ENCODE measurements at places on chromosomes 2 and 18.

GRCh38 chr2:177598326-177599138 is 206.0 kb downstream of the AGPS start:
- peak; percentile 32 for DNase-seq

GRCh38 chr2:241298673-241299072 is 16.8 kb downstream of the HDLBP start:
- no peak for DNase-seq

- DNase-seq, result no peak
Measured at GRCh38 chr2:66699416-66699792, 264.5 kb downstream of the MEIS1 start.

GRCh38 chr2:98468621-98469236 is 24.1 kb downstream of the INPP4A start:
- no peak for DNase-seq

DNA sequence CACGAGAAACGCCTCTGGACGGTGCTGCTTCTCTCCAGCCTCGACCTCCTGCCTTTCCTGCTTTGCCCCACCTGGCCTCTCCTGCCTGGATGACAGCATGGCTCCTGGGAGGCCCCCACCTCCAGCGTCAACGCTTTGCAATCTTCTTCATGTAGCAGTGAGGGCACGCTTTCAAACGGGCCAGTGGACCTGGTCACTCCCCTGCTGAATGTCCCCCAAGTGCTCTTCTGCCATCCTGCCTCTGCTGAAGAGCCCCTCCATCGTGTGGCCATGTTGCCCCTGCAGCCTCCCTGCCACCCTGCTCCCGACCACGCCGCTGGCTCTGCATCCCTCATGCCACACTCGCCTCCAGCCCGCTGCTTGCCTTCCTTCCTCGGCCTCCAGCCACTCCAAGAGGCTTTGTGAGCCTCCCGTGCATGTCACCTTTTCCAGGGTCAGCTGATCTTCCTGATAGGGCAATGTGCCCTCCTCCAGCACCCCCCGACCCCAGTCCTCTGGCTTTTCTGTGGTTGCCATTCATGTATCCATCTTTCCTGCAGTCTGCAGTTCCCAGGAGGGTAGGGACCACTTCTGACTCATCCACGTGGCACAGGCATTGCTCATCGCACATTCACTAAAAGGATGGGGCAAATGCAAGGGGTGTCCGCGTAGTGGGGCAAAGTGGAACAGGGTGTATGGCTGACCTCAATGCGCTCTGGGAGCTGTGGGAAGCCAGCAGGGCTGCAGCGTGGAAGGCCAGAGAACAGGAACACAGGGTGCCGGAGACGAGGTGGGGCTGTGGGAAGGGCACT is 268.8 kb downstream of the TWIST2 start:
- DNase-seq, result no peak

GRCh38 chr2:134717286-134718022 is 1.3 kb downstream of the TMEM163 start:
- DNase-seq, result no peak

GRCh38 chr2:223855426-223855825 is 18.0 kb upstream of the AP1S3 start:
- no peak for DNase-seq

DNA sequence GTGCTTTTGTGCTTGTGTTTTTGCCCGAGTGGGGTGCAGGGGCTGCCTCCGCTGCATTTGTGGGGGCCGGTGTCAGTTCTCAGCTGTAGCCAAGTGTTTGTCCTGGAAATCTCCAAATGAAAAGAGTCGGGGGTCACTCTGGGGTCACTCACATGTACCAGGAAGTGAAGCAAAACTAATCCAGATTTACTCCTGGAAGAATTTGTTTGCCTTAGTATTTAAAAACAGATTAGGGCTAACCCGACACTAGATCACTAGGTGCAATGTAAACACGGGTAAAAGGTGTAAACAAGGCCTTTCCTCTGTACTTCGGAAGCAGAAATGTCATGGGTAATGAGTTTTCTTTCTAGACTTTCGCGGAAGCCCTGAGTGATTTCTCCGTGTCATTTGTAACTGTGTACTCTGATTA is 50.3 kb downstream of the GBX2 start:
- no peak for DNase-seq

DNA sequence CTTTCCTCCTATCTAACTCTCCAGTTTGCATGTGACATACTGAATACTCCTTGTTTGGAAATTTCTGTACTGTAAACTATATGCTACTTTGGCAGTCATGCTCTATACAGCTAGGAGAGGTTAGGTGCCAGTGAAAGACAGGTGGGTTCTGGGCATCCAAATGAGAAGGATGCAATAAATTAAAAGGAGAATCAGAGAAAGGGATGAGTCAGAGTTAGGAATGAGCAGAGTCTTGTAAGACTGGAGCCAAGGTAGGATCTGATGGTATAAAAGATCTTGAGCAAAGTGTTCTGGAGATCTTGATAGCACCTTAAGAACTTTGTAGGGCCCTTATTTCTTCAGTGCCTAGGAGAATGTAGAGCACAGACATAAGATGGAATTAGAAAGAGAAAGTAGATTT is 58.7 kb upstream of the STAM2 start:
- no peak for DNase-seq

DNA sequence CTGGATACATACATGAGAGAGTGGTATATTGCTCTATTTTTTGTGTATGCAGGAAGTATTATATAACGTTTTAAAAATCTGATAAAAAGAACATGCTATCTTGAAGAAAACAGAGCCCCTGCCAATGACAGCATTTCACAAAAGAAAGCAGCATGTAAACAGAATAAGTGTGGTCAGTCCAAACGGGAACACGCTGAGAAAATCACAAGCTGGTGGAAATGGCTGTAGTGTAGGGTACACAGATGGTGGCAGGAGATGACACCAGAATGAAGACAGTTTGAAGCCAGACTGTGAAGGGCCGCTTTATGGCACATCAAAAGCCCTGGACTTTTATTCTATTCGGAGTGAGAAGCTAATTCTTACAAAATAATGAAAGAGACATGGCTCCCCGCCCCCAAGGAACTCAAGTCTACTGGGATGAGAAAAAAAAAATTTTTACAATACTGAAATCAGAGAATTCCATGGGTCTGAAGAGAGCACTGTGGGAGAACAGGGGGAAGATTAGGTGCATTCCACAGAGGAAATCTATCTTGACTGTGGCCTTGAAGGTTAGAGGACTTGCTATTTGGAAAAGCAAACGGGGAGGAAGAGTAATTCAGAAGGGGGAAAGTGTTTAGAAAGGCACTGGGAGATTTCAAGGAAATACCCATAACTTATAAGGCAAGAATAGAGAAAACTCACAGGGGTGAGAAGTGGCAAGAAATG is 217.7 kb upstream of the SMAD7 start:
- no peak for DNase-seq

- DNase-seq, result no peak
Measured at GRCh38 chr18:21486905-21487437, 113.5 kb downstream of the ESCO1 start.

GRCh38 chr18:59569390-59569791 is 127.8 kb downstream of the CCBE1 start:
- no peak for DNase-seq

GRCh38 chr2:159108181-159108893 is 139.9 kb downstream of the TANC1 start:
- DNase-seq, result no peak

DNA sequence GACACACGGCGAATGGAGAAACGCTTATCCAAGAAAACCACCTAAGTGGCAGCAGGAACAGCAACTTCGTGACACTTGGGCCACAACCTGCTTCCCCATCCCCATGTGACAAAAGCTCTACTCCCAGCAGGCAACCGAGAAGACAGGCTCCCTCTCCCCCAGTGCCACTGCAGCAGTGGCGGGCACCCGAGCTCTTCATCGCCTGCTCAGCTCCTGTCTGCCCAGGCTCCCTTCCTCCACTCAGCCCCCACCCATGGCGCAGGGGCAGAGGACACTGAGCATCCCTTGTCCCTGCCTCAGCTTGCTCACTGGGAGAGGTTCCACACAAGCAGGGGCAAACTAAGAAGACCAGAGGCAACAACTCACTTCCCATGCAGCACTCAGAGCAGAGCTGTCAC is 22.9 kb downstream of the SLC66A2 start:
- DNase-seq, result no peak

- DNase-seq, result no peak
Measured at GRCh38 chr2:29071032-29071975, 3.0 kb downstream of the PCARE start.

- DNase-seq, result no peak
Measured at GRCh38 chr18:59382383-59382782, 23.3 kb upstream of the LMAN1 start.

- no peak for DNase-seq
Measured at GRCh38 chr18:10101729-10102128, 187.9 kb downstream of the VAPA start.

- peak; percentile 73 for DNase-seq
Measured at GRCh38 chr2:205763708-205764211, 81.5 kb downstream of the NRP2 start.

- peak; percentile 33 for DNase-seq
Measured at GRCh38 chr2:218959141-218959731, at the start of gene CDK5R2. CDK5R2 (plus strand) TSS chr2:218959666; CDS start chr2:218959821, 155 bp downstream.

DNA sequence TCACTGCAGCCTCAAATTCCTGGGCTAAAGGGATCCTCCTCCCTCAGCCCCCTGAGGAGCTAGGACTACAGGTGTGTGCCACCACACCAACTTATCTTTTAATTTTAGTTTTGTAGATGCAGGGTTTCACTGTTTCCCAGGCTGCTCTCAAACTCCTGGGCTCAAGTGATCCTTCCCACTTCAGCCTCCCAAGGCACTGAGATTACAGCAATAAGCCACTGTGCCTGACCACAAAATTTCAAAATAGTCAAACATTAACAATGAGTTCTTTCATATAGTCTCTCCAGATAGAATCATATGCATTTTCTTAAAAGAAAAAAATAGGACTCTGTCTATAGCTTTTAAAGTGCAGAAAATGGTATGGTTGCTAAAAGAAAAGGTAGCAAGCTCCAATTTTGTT is 24.9 kb upstream of the PID1 start:
- DNase-seq, result no peak

- no peak for DNase-seq
Measured at GRCh38 chr2:88090446-88091283, 23.0 kb downstream of the SMYD1 start.

- no peak for DNase-seq
Measured at GRCh38 chr2:114040826-114041225, 150.9 kb downstream of the ACTR3 start.

DNA sequence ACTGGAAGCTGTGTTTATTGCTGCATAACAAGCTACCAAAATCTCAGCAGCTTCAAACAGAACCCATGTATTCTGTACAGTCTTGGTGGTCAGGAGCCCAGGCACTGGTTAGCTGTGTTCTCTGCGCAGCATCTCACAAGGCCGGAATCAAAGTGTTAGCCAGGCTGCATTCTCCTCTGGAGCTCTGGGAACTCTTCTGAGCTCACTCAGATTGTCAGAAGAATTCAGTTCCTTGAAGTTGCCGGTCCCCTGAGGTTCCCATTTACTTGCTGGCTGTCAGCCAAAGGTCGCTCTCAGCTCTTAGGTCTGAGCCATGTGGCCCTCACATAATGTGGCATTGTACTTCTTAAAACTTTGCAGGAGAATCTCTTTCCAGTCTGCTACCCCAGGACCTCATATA is 123.6 kb upstream of the SMIM21 start:
- DNase-seq, result no peak

GRCh38 chr2:111689174-111689573 is 194.8 kb downstream of the ANAPC1 start:
- no peak for DNase-seq

DNA sequence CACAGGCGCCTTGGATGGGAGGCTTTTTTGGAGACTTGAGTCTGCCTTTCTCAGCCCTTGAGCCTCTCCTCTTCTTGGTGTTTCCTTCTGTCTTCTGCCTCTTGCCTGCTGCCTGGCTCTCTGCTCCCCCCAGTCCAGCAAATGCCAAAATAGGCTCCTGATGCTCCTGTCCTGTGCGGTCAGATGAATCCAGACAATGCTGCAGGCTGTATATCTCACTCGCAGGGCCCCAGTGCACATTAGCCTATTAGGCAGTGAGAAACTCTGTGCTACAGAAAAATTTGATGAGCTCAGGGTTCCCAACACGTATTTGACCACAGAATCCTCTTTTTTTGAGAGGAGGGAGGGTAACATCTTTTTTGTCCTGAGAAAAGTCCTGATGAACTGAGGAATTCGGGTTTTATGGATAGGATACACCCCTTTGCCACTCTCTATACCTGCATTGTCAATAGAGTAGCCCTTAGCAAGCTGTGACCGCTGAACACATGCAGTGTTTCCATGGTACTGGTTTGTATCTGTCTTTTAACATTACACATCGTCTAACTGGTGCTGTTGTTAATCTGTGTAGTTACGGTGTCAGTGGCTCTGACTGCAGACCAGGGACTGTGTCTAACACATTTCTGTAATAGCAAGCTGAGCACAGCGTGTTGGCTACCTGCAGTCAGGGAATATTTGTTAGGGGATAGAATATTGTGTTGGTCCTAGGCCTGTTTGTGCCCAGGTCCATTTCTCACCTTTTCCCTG is 50.8 kb downstream of the FAM228A start:
- DNase-seq, result no peak

DNA sequence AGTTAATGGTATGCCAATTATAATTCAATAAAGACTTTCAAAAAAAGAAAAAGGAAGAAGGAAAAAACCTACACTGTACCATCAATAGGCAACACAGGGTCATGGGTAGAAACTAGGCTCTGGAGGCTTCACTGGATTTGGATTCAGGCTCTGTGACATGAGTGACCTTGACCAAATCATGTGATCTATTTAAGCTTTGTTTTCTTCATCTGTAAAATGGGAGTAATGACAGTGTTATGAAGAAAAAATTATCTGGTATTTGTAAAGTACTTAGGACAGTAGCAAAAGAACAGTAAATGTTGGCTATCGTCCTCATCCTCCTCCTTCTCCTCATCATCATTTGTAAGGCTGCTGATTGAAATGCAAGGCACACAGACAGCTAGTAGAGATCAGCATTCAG is 59.3 kb upstream of the STPG4 start:
- no peak for DNase-seq

- no peak for DNase-seq
Measured at GRCh38 chr2:32780961-32781360, 153.1 kb downstream of the TTC27 start.

DNA sequence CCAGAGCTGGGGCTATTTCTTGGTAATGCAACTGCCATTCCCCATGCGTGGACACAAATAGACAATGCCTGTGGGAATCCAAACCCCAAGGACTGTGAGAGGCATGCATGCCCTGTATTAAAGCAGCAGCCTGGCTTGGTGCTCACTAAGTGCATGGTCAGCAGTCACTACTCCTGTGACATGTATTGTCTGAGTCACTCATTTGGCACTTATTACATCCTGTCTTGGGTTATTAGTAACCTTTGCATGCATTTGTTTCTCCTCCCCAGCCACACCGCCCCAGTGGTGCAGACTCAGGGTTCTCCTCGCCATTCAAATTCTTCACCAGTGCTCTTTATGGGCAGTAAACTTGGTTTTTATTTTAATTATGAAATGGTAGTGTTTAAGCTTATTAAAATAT is 30.2 kb downstream of the PRKCE start:
- DNase-seq, result peak; percentile 44

- DNase-seq, result no peak
Measured at GRCh38 chr2:170420961-170421687, 243.2 kb downstream of the MYO3B start.

GRCh38 chr2:64291181-64291580 is 147.0 kb upstream of the PELI1 start:
- DNase-seq, result peak; percentile 55

All from AG09309 (cell line).